Fibroblast of lung (primary cell): ENCODE measurements at places on chromosomes 5 and 9. TPM values are rescaled to one million over a fixed set of nuclear protein-coding genes. Genes with fewer than 3 reads are reported as not detected.

Gene SLC25A2
- total RNA-seq, result 0.66 TPM in 1 of 2 replicates, not detected in the other

Gene SV2C
- not detected in 2 replicates for total RNA-seq

Gene PCDHB13
- total RNA-seq, result 0.26 and 1.5 TPM in 2 replicates

Gene TAS2R1
- total RNA-seq, result not detected in 2 replicates

Gene KLF4
- total RNA-seq, result 22.9 and 32.7 TPM in 2 replicates
